Muscle of arm (tissue), 14 donors: ENCODE measurements at places on chromosomes 2 and 18. TPM values are rescaled to one million over a fixed set of nuclear protein-coding genes. Genes with fewer than 3 reads are reported as not detected.

Gene FASTKD2
- polyA plus RNA-seq: 25.8 TPM

Gene SLC11A1
- 0.81 TPM for polyA plus RNA-seq

Gene PSD4
- 3.5 TPM for polyA plus RNA-seq

Gene SCTR
- 1.5 TPM for polyA plus RNA-seq

GRCh38 chr2:23135481-23136100 is 249.4 kb upstream of the KLHL29 start:
- peak; percentile 57 for DNase-seq

- DNase-seq: no peak
These were observed 76.8 kb downstream of the CACNB4 start for GRCh38 chr2:152022090-152022489.

DNA sequence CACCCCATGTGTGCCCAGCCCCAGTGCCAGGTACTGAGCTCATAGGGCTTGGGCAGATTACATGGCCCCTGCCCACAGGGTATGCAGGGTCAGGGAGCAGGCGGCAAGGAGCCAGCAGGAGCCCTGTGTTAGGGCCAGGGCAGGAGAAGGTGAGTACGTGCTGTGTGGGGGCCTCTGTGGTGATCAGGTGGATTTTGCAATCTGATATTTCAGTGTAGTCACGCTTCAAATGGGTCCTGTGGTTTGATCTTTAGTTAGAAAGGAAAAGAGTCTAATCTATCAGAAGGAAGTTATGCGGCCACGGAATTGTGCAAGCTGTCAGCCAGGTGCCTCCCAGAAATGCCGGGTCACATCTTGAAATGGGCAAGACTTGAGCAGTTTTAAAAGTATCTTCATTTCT is 13.9 kb downstream of the UBE2F start:
- DNase-seq: no peak

DNA sequence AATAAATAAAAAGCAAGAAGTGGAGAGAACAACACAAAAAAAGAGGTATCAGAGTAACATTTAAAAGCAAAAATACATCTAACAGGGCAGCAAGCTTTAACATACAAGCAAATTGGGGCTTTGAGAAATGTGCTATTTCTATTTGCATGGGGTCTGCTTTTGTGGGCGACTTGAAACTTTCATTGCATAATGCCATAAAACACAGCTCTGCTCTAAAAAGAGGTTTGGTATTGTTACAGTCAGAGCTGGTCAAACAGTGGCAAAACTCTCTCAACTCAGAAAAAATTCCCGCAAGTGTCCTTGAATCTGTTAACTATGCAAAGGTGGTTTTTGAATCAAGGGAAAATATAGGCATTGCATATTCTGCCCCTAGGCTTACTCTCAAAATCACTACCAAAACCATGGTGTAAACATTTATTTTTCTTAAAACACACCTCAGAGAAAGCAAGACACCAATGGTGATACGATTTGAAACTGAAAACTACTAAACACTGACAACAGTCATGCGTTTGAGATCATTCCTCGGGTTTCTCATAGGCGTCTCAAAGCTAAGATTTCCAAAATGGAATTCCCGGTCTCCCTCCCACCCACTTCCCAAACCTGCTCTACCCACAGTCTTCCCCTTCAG is 45.5 kb downstream of the RNF152 start:
- no peak for DNase-seq
